ENCODE measurements at places on chromosomes 7 and 10.

GRCh38 chr10:92846854-92847201 is 1.5 kb upstream of the EXOC6 start:
- H3K27me3 ChIP-seq, result no peaks in the 10 kb centered on the region
- peaks cover 2% of the 10 kb centered on the region for H3K4me1 ChIP-seq
- H3K27ac ChIP-seq, result no peak overlapping the region
- DNase-seq, result no peak
- H3K4me3 ChIP-seq, result no peak overlapping the region

DNA sequence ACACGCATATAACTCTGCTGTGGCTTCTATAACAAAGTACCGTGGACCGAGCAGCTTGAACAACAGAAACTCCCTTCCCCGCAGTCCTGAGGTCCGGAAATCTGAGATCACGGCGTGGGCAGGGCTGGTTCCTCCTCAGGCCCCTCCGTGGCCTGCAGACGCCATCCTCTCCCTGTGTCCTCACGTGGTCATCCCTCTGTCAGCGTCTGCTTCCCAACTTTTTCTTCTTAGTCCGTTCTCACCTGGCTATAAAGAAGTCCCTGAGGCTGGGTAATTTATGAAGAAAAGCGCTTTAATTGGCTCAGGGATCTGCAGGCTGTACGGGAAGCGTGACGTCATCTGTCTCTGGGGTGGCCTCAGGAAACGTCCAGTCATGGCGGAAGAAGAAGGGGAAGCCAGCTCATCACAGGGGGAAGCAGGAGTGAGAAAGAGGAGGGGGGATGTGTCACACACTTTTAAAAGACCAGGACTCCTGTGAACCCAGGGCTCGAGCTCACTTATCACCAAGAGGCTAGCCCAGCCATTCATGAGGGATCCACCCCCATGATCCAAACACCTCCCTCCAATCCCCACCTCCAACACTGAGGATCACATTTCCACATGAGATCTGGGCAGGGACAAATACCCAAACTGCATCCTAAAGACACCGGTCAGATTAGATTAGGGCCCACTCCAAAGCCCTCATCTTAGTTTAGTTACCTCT is 91.2 kb upstream of the INSIG1 start:
- no peaks in the 10 kb centered on the region for H3K27me3 ChIP-seq
- H3K36me3 ChIP-seq, result no peaks in the 10 kb centered on the region
- H3K4me1 ChIP-seq, result peaks cover 6% of the 10 kb centered on the region
- no peak for DNase-seq
- H3K27ac ChIP-seq, result no peak overlapping the region
- no peak overlapping the region for H3K4me3 ChIP-seq

DNA sequence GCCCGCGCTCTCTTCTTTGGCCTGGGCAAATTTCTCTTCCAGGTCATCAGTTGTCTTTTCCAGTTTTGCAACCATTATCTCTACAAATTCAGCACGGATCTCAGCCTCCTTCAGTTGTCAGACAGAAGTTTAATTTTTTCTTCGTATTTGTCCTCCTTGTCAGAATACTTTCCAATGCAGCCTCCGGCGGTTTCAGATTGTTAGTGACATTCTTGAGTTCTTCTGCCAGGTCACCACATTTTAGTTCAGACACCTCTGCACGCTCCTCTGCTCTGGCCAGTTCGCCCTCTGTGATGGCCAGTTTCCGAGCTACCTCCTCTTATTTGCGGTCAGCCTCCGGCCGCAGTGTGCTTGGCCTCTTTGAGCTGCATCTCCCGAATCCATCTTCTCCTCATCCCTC is 32.8 kb upstream of the CPN1 start:
- H3K36me3 ChIP-seq, result no peaks in the 10 kb centered on the region
- no peak overlapping the region for H3K27ac ChIP-seq
- H3K27me3 ChIP-seq, result no peaks in the 10 kb centered on the region
- H3K4me1 ChIP-seq, result no peaks in the 10 kb centered on the region
- no peak overlapping the region for H3K4me3 ChIP-seq
- DNase-seq, result no peak

DNA sequence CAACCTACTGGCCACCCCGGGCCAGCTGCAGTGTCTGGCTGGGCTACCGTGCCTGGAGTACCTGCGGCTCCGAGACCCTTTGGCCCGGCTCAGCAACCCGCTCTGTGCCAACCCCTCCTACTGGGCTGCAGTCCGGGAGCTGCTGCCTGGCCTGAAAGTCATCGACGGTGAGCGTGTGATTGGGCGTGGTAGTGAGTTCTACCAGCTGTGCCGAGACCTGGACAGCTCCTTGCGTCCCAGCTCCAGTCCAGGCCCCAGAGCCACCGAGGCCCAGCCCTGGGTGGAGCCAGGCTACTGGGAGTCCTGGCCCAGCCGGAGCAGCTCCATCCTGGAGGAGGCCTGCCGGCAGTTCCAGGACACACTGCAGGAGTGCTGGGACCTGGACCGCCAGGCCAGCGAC is 4.2 kb downstream of the RARRES2 start:
- peaks cover 10% of the 10 kb centered on the region for H3K4me1 ChIP-seq
- no peak overlapping the region for H3K4me3 ChIP-seq
- H3K27ac ChIP-seq, result no peak overlapping the region
- DNase-seq, result no peak
- no peaks in the 10 kb centered on the region for H3K36me3 ChIP-seq
- peaks cover 16% of the 10 kb centered on the region for H3K27me3 ChIP-seq

DNA sequence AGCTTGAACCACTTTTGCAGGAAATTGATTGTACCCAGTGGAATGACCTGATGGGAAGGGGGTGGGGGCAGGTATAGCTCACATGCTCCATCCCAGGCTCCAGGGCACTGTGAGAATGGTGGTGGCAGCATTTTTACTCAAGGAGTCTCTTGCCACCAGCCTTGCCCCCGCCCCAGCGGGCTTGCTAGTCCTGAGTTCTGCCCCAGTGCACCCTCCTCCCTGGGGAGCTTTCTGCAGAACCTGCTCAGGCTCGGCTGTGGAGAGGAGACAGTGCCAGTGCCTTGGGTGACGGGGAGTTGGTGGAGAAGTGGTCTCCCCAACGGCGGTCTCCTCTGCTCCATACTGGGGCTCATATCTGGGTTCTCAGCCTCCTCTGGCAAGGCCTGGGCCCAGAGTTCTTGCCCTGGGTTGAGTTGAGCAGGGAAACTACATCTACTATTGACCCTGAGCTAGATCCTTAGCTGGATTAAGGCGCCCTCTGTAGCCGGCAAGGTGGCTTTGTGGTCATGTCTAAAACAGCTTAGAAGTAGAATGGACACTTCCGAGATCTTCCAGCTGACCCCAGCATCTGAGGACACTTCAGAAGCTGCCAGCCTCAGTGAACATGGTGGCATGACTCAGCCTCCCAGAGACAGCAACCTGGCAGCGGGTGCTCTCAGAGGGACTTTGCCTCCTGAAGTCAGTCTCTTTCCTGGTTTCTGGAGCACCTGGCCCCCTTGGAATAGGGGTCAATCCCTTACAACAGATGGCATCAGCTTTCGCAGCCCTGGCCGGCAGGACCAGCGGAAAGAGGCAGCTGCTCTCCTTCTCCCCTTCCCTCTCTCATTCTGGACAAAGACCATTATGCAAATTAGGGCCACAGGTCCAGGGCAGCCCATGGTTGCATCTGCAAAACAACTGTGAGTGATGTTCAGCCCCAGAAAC is 363.4 kb upstream of the MKI67 start:
- no peak overlapping the region for H3K27ac ChIP-seq
- H3K36me3 ChIP-seq, result no peaks in the 10 kb centered on the region
- no peak for DNase-seq
- H3K4me3 ChIP-seq, result no peak overlapping the region

- no peaks in the 10 kb centered on the region for H3K27me3 ChIP-seq
- no peak overlapping the region for H3K4me3 ChIP-seq
- peaks cover 26% of the 10 kb centered on the region for H3K4me1 ChIP-seq
- no peaks in the 10 kb centered on the region for H3K36me3 ChIP-seq
- H3K27ac ChIP-seq, result peak overlapping the region; percentile 98
- DNase-seq, result peak; percentile 95
Measured at GRCh38 chr7:130273081-130273932, 6.6 kb downstream of the CPA2 start.

GRCh38 chr10:18449611-18450026 is 201.8 kb downstream of the NSUN6 start:
- no peak for DNase-seq
- peaks cover 8% of the 10 kb centered on the region for H3K27me3 ChIP-seq
- H3K27ac ChIP-seq, result no peak overlapping the region
- H3K36me3 ChIP-seq, result no peaks in the 10 kb centered on the region
- no peak overlapping the region for H3K4me3 ChIP-seq

- H3K36me3 ChIP-seq, result no peaks in the 10 kb centered on the region
- DNase-seq, result no peak
- no peaks in the 10 kb centered on the region for H3K4me1 ChIP-seq
- H3K27ac ChIP-seq, result no peak overlapping the region
Measured at GRCh38 chr7:92809397-92809759, 27.0 kb downstream of the CDK6 start.

DNA sequence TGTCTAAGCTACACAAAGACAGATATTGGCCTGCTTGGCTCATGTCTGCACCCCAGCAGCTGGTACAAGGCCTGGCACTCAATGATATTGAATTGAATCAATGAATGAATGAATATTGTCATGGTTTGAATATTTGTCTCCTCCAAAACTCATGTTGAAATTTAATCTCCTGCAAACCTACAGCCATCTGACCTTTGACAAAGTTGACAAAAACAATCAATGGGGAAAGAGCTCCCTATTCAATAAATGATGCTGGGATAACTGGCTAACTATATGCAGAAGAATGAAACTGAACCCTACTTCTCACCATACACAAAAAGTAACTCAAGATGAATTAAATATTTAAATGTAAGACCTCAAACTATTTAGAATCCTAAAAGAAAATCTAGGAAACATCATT is 144.7 kb downstream of the CYP26A1 start:
- H3K27me3 ChIP-seq, result no peaks in the 10 kb centered on the region
- no peak for DNase-seq
- H3K27ac ChIP-seq, result no peak overlapping the region
- H3K36me3 ChIP-seq, result no peaks in the 10 kb centered on the region

DNA sequence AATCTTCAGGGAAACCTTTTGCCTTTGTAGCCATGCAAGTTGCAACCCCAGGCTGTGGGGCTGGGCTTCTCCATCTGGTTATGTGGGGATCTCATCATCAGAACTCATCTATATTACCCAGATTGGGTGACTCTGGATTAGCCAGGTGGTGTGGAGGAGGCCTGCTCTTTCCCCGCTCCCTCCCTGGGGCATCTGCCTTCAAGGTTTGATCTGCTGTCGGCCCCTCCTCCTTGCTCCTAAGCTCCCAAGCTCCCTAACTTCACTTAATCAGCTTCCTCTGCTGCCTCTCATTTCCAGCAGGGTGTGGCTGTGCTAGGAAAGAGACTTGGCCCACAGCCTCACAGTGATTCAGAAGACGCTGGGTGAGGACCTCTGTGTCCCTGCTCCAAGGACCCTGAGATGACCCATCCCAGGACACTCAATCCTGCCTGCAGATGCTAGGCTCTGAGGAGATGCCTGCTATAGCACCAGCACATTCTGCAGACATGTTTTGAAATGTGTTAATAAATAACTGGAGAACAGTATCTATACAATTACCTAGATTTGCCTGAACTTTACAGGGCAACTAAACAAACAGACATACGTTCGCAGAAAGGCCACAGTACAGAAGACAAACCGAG is 392.1 kb upstream of the PODXL start:
- peaks cover 4% of the 10 kb centered on the region for H3K4me1 ChIP-seq
- no peak overlapping the region for H3K27ac ChIP-seq
- no peaks in the 10 kb centered on the region for H3K27me3 ChIP-seq
- H3K36me3 ChIP-seq, result no peaks in the 10 kb centered on the region

DNA sequence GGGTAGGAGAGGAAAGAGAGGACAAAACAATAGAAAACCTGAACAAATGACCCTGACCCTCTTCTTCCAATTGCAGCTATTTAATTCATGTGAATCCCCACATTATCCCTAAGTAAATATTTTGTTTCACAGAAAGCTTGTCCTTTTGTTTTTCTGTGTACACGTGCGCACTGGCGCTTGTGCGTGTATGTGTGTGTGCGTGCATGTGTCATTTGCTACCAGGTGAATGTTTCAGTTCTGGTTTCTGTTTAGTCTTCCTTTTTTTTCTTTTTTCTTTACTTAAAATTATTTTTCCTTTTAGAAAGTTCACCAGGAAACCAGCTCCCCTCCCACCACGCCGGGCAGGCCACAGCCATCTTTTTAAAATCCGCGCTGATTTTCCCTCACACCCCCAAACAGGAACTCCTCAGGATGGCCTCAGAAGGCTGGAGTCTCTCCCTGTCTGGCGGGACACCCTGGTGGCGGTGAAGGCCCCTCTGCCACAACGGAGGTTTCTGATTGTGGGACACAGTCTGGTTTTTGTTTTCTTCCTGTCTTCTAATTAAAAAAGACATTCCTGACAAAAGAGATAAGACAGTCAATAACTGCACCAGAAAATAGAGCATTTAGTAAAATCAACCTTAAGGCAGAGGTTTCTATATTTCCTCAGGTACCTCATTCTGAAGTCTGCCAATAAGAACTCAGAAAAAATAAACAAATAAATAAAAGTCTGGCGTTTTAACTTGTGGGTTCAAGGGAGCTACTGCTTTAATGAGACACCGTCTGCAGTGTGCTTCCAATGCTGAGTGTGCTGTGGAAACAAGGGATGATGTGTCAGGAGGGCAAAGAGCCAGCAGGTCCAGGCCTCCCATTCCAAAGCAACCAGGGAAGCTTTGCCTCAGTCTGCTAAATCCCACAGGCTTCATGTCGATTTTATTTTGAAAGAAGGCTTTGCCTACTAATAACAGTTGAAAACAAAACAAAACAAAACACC is 17.4 kb downstream of the IRF5 start:
- H3K27me3 ChIP-seq, result no peaks in the 10 kb centered on the region
- H3K4me1 ChIP-seq, result no peaks in the 10 kb centered on the region
- H3K4me3 ChIP-seq, result no peak overlapping the region
- no peak for DNase-seq
- H3K36me3 ChIP-seq, result peaks cover 85% of the 10 kb centered on the region
- no peak overlapping the region for H3K27ac ChIP-seq
